NCI-H2227 treated with DMSO at 0.1 percent for 48 hours (cell line): ENCODE measurements at places on chromosomes 6 and 20.

DNA sequence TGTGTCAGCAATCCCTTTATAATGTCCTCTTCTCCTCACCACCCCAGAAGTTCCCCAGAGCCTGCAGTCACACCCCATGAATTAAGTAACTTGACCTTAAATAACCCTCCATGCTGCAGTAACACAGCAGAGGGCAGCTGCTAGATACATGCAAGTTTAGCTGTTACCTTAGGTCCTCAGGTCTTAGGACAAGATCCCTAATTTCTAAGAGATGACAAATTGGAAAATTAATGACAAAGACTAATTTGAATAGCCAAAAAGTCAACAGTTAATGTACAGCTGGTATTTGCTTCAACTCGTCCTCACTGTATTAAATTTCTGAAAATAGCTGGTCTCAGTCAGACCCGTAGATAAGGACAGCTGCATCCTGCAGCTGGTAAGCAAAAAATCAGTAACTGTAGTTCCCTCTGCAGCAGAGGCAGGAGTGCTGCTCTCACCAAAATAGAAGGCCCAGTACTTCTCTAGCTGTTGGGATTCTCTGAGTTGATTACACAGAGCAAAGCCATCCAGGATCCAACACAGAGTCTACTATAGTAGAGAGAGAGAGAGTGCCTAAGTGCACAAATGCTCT is 62.4 kb downstream of the TNFRSF21 start:
- no peak for DNase-seq

GRCh38 chr6:135224037-135224647 is 43.0 kb downstream of the MYB start:
- DNase-seq, result no peak

DNA sequence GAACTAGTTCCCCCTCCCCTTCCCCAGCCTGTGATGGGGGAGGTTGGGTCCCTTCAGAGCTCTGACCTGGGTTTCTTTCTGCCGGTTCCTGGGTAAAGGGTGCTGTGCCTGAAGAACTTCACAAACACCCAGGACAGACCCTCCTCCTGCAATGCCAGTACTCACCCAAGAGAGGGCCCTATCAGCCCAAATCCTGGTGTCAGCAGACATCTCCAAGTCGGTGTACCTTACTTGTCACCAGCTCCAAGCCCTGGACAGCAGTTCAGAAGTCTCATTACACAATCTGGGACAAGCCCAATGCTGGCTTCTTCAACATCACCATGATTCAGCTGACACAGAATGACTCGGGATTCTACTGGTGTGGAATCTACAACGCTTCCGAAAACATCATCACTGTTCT is 467 bp downstream of the TREML4 start:
- no peak for DNase-seq

DNA sequence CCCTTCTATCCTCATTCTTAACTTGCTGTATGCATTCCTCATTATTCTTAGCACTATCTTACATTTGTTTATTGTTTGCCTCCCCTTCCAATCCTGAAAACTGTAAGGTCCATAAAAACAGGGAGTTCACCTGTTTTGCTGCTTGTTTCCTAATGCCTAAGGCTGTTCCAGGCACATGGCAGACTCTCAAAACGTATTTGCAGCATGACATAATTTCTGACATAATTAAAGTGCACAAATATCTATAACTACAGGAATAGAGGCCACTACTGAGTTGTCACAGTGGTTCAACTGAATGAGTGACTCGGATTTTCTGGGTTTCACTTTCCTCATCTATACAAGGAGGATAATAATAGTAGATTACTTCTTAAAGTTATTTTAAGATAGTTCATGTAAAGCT is 83.0 kb downstream of the HFE start:
- DNase-seq, result no peak

GRCh38 chr6:160714731-160715316 is 12.8 kb downstream of the PLG start:
- DNase-seq, result no peak
